CD4-positive, alpha-beta memory T cell (primary cell): ENCODE measurements at places on chromosomes 7 and 10. TPM values are rescaled to one million over a fixed set of nuclear protein-coding genes. Genes with fewer than 3 reads are reported as not detected.

The ACHE gene
- total RNA-seq, result not detected

The ANKRD1 gene
- total RNA-seq, result not detected

The CALY gene
- total RNA-seq, result 6.4 TPM

The KNDC1 gene
- total RNA-seq, result 1.4 TPM

The ANXA8 gene
- not detected for total RNA-seq

The TBRG4 gene
- total RNA-seq, result 103 TPM

The VAX1 gene
- not detected for total RNA-seq

The CPXM2 gene
- not detected for total RNA-seq

The TACR2 gene
- 0.19 TPM for total RNA-seq
